Placental pericyte (primary cell): ENCODE measurements at places on chromosomes 2 and 18. TPM values are rescaled to one million over a fixed set of nuclear protein-coding genes. Genes with fewer than 3 reads are reported as not detected.

The PROM2 gene
- 0.22 and 0.72 TPM in 2 replicates for total RNA-seq

The PDE1A gene
- total RNA-seq = 0.57 TPM in 1 of 2 replicates, not detected in the other

The MC5R gene
- not detected in 2 replicates for total RNA-seq

The CRYBA2 gene
- not detected in 2 replicates for total RNA-seq

The NCKAP5 gene
- 6.3 and 21.6 TPM in 2 replicates for total RNA-seq

The ABI2 gene
- total RNA-seq = 33.3 and 47.5 TPM in 2 replicates

The TFCP2L1 gene
- under 0.01 TPM in 1 of 2 replicates, not detected in the other for total RNA-seq

The CTLA4 gene
- not detected in 2 replicates for total RNA-seq

The STK17B gene
- 30.9 and 239 TPM in 2 replicates for total RNA-seq

The LTBP1 gene
- total RNA-seq = 199 and 265 TPM in 2 replicates

The NEB gene
- total RNA-seq = 0.22 and 0.29 TPM in 2 replicates

The LRP1B gene
- under 0.01 and 0.29 TPM in 2 replicates for total RNA-seq

The ATP8B1 gene
- 6.1 and 37.5 TPM in 2 replicates for total RNA-seq

The ICA1L gene
- 3.9 and 6.1 TPM in 2 replicates for total RNA-seq
